COLO829 (cell line): ENCODE measurements at places on chromosomes 4 and X.
A peak's percentile ranks its signal among the peaks of the same experiment; 100 is the strongest.

GRCh38 chr4:109365939-109366338 is 63.5 kb upstream of the COL25A1 start:
- no peak for DNase-seq

DNA sequence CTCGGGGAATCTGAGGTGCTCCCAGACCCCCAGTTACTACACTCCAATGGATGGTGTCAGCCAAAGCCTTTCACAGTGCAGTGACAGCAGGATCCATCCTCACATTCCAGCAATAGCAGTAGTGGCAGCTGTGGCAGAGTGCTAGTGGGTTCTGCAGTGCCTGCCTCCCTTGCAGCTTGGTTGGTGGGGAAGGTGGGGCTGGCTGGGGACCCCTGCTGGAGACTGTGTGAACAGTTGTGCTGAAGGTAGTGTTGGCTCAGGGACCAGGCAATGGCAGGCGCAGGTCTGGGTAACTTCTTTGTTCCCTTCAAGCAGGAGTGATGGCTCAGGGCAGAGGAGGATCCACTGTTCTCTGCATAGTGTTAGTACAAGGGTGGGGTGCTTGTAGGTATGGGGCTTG is 343.7 kb upstream of the TRAM1L1 start:
- no peak for DNase-seq

DNA sequence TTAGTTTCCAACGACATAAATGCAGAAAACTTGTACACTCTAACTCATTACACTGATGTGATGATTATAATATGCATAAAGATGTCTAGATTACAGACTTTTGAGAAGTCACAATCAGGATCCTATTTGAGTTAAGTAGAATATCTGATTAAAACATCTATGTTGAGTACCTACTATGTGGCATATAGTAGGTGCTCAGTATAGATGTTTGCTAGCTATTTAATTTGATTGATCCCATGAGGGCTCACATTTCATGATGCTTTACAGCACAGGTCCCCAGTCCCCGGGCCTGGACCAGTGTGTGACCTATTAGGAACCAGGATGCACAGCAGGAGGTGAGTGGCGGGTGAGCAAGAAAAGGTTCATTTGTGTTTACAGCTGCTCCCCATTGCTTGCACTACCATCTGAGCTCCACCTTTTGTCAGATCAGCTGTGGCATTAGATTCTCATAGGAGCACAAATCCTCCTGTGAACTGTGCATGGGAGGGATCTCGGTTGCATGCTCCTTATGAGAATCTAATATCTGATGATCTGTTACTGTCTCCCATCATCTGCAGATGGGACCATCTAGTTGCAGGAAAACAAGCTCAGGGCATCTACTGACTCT is 33.0 kb upstream of the CXCL8 start:
- no peak for DNase-seq

DNA sequence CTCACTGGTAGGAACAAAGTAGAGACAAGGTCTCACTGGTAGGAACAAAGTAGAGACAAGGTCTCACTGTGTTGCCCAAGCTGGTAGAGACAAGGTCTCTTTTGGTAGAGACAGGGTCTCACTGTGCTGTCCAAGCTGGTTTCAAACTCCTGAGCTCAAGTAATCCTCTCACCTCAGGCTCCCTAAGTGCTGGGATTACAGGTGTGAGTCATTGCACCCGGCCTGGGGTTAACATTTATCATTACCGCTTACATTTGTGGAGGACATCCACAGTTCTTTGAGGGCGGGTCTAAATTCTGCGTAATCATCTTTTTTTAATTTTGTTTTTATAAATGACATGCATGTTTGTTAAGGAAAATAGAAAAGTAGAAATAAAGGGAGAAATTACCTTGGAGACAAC is 12.0 kb downstream of the RAB33B start:
- no peak for DNase-seq

GRCh38 chrX:63400340-63400739 is 49.2 kb upstream of the SPIN4 start:
- DNase-seq: no peak

DNA sequence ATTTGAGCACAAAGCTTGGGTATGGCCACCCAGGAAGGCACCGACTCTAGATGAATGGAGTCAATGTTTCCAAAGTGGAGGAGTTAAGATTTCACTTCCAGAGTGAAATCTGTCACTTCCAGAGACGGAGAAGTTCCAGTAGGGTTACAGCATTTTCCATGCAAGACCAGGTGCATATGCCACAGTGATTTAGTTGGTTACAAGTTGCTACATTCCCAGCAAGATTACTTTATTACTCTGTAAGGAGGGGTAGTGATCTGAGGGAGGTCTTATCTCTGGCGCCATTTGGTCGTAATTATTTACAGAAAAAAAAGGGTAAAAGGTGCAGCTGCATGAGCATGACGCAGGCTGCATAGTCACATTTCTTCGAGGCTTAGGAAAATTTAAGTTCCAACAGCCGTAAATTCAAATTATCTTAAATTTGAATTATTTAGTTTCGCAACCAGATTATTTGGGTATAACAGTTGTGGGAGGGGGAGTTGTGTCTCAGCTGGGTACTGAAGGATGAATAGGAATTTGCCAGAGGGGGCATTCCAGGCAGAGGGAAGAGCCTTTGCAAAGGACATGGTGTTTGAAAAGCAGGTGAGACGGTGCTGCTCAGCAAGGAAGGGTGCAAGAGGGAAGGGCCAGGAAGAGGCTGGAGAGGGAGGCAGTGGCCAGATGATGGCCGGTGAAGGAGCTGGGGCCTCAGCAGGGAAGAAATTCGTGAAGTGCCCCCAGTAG is 17.4 kb upstream of the AFAP1 start:
- peak; percentile 20 for DNase-seq

DNA sequence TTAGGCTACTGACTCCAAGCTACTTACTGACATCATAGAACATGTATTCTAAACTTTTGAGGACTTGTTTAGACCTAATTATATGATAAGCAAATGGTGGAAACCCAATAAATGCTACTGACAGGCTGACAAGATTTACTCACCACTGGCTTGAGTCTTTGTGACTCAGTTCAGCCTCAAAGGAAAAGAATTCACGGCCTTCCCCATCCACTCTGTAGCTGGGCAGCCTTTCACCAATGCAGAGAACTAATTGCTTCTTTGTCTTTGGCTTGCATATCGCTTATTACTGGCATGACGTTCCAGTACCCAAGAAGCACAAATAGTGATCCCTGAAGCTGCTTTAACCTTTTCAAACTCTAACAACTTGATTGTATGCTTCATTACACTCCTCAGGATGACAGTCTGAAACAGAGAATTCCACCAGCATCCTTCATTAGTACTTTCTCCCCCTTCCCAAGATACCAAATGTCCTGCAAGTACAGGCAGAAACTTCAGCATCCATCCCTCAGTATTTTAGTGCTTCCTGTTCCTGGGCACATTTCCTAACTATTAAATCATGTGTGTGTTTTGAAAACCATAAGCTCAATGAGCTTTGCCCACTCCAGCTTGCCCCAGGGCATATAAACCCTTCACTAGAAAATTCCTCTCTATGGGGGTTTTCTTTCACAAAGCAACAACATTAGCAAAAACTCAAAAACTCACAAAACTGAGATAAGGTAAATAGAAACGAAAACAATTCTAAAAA is 298.1 kb upstream of the SLC7A11 start:
- no peak for DNase-seq

GRCh38 chr4:15690020-15690809 is 8.6 kb downstream of the FAM200B start:
- DNase-seq: peak; percentile 61

DNA sequence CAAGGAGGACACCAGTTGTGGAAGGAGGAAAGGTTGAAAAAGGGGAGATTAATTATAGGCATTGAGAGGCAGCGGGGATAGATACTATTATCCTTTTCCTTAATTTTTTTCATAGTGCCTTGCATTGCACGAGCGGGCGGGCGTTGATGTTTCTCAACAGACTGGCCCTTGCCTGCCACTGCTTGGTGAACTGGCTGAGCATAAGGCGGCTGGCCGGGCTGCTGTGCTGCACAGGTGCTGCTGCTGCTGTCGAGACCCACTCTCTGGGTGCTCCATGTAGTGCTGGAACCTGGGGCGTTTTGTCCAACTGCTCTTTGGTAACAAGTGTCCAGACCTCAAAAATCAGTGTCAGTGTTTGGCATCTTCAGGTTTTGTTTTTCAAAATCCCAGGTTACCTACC is 83.3 kb upstream of the PAQR3 start:
- no peak for DNase-seq

- DNase-seq: no peak
Observed at GRCh38 chrX:40055495-40055894, 42.3 kb downstream of the BCOR start.

DNA sequence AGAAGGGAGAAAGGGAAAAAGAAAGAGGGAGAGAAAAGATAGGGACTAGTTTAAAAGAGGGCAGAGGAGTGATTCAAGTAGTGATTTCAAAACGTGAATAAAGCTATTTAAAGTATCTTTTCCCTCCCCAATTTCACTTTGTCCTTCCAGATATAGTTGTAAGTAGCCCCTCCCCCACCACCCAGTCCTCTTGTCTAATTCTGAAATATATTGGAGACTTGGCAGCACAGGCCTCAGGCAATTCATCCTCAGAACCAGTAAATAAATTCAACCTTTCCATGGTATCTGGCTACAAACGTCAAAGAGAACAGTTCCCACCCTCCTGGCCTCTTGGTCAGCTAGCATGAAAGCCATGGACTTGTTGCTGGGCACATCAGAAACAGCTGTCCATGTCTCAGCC is 169.5 kb upstream of the SCML1 start:
- no peak for DNase-seq
